ENCODE measurements at places on chromosomes 7 and 10. TPM values are rescaled to one million over a fixed set of nuclear protein-coding genes. Genes with fewer than 3 reads are reported as not detected.

The CRPPA gene
- total RNA-seq: 1.1 TPM

The PDZD7 gene
- total RNA-seq: 1.3 TPM

The SEMA3D gene
- 0.49 TPM for total RNA-seq

The FAM237B gene
- total RNA-seq: not detected

The SRRM3 gene
- total RNA-seq: 4.7 TPM

Data from cardiac atrium fibroblast (primary cell).